ENCODE measurements at places on chromosomes 12 and 14.
A peak's percentile ranks its signal among the peaks of the same experiment; 100 is the strongest.

DNA sequence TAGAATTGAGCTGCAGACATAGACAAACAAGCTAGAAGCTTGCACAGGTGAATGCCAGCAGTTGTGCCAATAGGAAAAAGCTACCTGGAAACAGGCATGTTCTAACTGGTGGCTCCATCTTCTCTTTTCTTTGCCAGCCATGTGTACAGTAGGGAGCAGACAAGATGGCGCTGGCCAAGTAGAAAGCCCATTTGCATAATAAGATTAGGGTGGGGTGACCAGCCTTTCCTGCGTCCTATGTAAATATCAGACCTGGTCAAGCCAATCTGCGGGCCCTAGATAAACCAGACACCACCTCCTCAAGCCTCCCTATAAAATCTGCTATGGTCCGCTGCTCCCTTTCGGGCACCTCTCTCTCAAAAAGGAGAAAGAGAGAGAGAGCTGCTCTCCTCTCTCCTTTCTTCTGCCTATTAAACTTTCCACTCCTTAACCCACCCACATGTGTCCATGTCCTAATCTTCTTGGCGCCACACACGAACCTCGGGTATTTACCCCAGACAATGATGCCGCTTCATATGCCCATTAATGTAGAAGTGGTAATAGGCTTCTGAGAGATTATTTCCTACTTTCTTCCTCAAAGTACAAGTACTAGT, 201.0 kb downstream of the SLC25A21 start:
- DNase-seq: no peak

- DNase-seq: peak; percentile 57
Observed at GRCh38 chr14:55430024-55430690, 10.3 kb downstream of the TBPL2 start.

GRCh38 chr14:31942166-31942841, 134.8 kb upstream of the ARHGAP5 start:
- DNase-seq: no peak

- no peak for DNase-seq
Observed at GRCh38 chr14:93725002-93725582, 63.2 kb downstream of the PRIMA1 start.

GRCh38 chr12:116006141-116006540, 271.4 kb downstream of the MED13L start:
- DNase-seq: no peak

DNA sequence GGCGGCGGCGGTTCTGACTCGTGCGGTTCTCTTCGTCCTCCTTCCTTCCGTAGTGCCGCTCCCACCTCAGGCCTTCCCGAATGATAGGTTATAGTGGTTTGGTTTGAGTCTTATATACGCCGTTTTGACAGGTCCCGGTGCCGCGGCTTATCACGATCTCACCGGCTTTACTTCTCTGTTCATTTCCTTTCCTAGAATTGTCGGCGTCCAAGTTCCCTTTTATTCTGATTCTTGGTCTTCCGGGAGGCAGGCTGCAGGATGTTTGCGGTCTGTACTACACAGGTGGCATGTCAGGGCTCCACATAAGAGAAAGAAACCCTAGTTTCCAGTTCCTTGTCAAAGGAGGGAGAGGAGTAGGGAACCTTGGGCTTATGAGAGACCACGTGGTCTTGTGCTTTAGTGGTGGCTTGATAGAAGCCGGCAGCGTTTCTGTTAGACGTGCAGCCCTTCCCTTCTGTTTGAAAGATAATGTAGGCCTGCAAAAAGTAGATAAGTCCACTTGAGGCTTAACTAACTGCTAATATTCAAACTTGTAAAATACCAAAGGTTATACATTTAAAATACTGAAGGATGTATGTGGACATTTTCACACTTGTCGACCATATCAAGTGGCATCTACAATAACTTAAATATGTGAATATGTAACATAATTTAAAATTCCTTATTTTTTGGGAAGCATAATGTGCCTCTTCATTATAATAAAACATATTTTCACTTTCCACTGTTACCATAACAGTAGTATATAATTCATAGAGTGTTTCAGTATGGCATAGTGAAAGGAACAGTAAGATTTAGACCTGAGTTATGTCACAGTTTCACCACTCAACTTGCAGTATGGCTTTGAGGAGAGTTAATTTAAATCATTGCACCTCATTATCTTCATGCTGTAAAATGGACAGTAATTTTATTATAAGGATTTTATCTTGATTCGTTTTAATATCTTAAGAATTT, 804 bp downstream of the USP15 start:
- peak; percentile 92 for DNase-seq

- DNase-seq: no peak
Observed at GRCh38 chr14:57526942-57527341, 33.3 kb upstream of the CCDC198 start.

- DNase-seq: no peak
Observed at GRCh38 chr14:90213099-90213748, 43.1 kb upstream of the PSMC1 start.

DNA sequence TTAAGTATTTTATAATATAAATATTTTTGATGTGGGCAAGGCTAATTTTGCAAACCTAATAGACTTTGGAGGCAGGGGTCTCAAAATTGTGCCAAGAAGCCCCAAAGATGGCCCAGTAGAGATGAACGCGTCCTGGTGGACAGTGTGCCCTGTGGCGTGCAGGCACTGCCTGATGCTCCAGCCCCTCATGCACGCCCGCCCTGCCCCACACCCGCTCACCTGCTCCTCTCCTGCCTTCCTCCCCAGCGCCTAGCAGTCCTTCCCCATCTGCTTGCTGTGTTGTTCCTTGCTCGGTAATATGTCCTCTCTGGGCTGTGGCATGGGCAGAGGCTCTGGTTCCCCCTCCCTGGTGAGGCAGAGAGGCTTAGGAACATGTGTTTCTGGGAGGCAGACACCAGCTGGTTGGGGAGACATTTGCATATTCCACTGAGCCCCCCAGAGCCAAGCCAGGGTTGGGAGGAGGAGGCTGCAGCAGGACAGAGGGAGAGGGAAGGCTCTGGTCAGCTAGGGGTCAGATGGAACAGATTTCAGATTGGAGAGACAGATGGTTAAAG, 46.8 kb upstream of the GPATCH2L start:
- no peak for DNase-seq

GRCh38 chr12:68113644-68114043, 45.9 kb downstream of the IFNG start:
- DNase-seq: no peak

- no peak for DNase-seq
Observed at GRCh38 chr14:35879654-35880249, 53.6 kb downstream of the BRMS1L start.

GRCh38 chr14:39015964-39016577, 87.0 kb downstream of the SEC23A start:
- no peak for DNase-seq

DNA sequence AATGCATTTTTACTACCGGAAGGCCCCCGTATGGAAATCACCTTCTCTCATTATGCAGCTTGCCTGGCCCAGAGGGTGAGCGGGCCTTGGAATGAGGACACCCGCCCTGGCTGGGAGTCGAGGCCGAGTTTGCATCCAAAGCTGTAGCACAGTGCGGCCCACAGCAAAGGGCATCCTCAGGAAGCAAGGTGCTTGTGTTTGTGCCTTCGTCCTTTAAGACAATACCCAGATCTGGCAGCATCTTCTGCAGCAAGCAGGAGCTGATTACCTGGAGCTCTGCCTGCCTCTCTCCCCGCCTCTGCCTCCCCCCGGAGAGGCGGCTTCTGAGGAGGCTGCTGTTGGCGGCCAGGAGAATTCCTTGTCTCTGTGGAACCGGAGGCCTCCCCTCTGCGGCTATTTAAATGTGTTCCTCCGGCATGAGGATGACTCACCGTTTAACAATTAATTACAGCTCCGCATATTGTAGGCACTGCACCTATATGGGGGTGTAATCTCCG, 145.3 kb downstream of the CACNA1C start:
- no peak for DNase-seq

GRCh38 chr12:119036878-119037825, 55.8 kb downstream of the SRRM4 start:
- peak; percentile 19 for DNase-seq

DNA sequence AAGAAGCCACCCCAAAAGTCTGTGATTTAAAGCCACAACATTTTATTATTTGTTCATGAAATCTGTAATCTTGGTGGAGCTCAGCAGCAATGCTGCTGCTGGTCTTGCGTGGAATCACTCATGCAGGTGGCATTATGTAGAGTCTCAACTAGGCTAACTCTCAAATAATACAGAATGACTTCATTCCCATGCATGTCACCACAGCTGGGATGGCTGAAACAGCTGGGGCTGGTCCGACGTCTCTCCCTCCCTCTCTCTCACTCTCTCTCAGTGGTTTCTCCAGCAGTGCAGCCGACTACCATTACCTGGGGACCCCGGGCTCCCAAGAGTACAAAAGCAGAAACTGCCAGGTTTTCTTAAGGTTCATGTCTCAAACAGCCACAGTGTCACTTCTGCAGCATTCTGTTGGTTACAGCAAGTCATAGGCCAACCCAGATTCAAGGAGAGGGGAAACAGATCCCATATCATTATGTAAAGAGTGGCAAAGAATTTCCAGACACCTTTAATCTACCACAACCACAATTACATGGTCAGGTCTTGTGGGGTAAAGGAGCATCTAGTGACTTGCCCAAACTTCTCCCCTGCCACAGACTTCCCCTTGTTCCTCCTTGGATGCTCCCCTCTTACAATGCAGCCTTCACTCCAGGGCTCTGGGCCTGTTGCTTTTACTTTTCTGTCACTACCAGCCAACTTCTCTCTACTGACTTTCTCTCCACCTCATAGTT, 192.0 kb upstream of the HMGA2 start:
- DNase-seq: no peak

- no peak for DNase-seq
Observed at GRCh38 chr12:20150835-20151422, 217.4 kb upstream of the PDE3A start.

GRCh38 chr14:70926235-70926830, 19.1 kb downstream of the PCNX1 start:
- no peak for DNase-seq

GRCh38 chr12:46266869-46267574, 1.8 kb downstream of the SLC38A1 start:
- peak; percentile 87 for DNase-seq

GRCh38 chr12:46071335-46071734, 81.0 kb upstream of the SCAF11 start:
- DNase-seq: peak; percentile 13

- DNase-seq: no peak
Observed at GRCh38 chr14:88106377-88106776, 101.4 kb downstream of the GPR65 start.

GRCh38 chr12:43009846-43010240, 420.3 kb upstream of the PRICKLE1 start:
- no peak for DNase-seq

- DNase-seq: no peak
Observed at GRCh38 chr12:68867606-68868005, 59.6 kb downstream of the MDM2 start.

DNA sequence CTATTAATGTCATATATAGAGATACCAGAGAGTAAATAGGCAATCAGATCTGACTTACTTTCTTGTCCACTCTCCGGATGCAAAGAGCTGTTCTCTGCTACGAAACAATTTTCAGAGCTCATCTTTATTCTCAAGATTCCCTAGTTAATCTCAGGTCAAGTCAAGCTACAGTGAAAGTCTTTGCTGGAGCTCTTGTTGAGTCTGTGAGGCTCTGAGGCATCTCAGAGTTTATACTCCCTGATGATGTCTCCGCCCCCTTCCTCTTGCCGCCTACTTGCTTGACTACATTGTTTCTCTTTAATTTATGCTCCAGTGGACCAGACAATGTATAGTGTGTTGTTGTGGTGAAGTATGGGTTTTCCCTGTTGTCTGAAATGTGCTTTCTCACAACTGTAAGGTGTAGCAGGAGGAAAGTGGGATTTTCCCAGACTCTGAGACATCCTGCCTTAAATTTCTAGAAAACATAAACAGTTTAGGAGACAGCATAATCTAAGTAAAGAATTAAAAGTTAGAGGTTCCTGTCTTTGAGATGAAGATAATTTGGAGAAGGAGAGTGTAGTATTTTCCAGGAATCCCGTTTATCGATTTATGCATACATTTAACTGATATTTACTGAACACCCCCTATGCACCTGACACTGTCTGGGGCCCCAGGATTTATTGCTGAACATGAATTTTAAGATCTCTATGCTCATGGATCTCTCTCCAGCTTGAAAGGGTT, at the start of gene CD69:
CD69 (minus strand) TSS at position 203 of the 720 bp plus-strand sequence; CDS start at position 122, 81 bp downstream.
- peak; percentile 95 for DNase-seq

GRCh38 chr14:100076133-100076532, 10.9 kb downstream of the EVL start:
- peak; percentile 41 for DNase-seq

GRCh38 chr12:2288875-2289274, 236.1 kb downstream of the CACNA1C start:
- no peak for DNase-seq

GRCh38 chr14:62101189-62101588, 339.0 kb downstream of the SNAPC1 start:
- no peak for DNase-seq

DNA sequence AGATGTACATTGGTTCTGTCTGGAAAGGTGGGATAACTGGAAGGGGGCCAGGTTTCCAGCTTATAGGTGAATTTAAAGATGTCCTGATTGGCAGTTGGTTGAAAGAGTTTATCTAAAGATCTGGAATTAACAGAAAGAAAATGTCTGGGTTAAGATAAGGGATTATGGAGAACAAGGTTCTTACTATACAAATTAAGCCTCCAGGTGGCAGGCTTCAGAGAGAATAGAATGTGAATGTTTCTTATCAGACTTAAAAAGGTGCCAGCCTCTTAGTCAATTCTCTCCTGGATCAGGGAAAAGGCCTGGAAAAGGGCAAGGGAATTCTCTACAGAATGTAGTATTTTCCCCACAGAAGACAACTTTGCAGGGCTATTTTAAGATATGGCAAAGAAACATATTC, 53.1 kb downstream of the CNTN1 start:
- no peak for DNase-seq

- no peak for DNase-seq
Observed at GRCh38 chr12:66638666-66639065, 40.2 kb downstream of the GRIP1 start.

All from B cell (primary cell).